ENCODE measurements at places on chromosomes 13 and 19.

GRCh38 chr13:46286972-46287371 is 75.2 kb downstream of the LRRC63 start:
- DNase-seq, result no peak

DNA sequence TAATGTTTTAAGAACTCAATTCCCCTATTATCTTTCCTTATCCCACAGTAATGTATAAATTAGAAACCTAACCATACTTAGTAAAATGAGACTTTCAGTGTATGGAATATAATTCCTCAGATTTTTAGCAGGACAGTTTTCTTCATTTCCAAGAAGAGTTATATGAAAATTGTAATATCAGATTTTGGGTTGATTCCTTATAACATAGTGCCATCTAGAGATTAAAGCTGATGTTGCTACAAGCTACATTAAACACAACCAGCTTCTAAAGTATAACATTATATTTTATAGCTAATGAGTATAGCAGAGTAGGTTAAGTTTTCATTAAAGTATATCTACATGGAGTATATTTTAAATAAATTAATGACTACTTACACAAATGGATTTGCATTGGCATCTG is 99.7 kb upstream of the MIR17HG start:
- DNase-seq, result no peak

DNA sequence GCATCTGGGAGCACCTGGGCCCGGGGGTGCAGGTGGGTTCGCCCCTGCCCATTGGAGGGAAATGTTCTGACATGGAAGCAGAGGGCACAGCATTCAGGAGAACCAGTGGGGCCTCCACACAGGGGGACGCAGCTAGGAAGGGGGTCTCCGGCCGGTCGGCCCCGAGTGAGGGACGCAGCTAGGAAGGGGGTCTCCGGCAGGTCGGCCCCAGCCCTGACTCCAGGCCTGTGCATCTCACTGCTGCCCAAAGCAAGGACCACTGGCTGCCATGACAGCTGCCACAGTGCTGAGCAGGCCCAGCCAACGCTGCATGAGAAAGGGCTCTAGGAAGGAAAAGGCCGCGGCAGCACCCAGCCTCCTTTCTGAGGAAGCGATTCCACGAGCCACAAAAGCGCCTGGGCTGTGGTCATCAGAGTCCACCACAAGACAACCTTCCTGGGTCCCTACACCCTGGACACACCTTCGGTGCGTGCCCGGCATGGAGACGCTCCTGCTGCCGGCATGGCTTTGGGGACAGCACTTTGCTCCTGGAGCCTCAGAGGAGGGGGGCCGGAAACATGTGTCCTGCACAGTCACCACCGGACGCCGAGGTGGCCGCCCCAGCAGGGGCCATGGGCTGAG is 9.7 kb downstream of the RASA3 start:
- DNase-seq, result no peak

GRCh38 chr13:51425410-51426042 is 27.3 kb downstream of the INTS6 start:
- no peak for DNase-seq

DNA sequence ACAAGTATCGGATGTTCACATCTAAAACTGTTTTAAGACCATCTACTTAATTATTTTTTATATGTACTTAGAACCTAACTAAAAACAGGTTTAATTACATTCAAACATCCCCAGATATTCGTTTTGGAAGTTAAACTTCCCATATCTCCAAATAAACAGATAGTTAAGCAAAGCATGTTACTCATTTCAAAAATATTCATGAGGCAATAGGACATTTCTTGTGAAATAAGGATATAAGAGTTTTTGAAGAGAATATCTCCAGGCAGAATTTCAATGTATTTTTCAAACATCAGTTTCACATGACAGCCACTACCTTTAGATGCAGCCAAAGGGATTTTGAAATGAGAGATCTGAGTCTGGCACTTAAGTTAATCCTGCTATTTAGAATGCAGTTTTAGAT is 697.5 kb downstream of the SLITRK1 start:
- DNase-seq, result no peak

DNA sequence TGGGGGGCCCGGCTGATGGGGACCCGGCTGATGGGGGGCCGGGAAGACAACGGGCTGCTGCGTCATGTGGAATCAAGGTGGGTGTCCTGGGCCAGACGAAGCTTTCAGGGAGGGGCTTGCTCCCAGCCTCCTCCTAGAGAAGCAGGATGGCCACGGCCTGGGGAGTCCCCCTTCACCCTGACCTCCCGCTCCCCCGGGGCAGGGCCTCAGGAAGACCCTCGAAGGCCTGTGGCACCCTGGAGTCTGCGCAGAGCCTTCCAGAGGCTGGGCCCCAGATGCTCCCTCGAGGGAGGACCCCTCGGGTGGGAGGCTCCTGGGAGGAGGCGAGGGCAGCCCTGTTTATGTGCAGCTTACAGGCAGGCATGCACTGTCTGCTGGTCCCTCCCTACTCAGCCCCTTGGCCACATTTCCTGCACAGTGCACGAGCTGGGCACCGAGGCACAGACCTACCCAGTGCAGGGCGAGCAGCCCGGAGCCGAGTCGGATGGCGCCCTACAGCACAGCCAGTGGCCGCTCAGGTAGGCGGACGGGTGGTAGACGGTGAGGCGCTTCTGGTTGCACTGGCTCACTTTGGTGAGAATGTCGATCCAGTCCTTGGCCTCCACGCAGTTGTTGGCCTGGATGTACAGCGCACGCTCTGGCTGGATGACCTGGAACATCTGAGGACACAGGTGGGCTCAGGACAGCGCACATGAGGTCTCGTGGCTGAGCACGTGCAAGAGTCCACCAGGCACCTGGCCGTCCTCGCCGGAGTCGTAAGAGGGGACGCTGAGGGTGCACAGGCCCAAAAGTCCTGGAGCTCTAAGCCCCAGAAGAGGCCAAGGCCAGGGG is 22.4 kb upstream of the C13orf46 start:
- DNase-seq, result no peak

DNA sequence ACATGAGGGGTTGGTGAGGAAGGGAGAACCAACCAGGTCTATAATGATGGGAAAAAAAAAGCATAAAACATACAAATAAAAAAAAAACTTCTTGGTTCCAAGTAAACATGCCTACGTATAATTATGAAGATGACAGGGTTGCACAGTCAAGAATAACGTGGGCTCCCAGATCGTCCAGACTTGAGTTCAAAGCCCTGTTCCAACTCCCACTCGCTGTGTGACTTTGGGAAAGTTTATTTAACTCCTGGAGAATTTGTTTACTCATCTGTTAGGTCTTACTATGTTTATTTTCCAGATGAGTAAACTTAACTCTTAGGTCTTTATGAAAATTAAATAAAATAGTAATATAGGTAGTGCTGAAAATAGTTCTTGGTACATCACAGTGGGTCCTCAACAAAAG is 13.8 kb downstream of the STARD13 start:
- DNase-seq, result no peak

DNA sequence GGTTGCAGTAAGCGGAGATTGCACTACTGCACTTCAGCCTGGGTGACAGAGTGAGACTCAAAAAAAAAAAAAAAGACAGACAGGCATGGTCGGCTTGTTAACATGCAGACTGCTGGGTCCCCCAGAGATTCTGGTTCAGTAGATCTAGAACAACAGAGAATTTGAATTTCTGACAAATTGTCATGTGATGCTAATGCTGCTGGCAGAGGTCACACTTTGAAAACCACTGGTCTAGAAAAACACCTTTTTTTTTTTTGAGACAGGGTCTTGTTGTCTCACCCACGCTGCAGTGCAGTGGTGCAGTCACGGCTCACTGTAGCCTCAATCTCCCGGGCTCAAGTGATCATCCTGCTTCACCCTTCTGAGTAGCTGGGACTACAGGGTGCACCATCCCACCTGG is 7.7 kb upstream of the LRFN3 start:
- DNase-seq, result peak; percentile 53

GRCh38 chr13:49307365-49307764 is 59.6 kb downstream of the CDADC1 start:
- DNase-seq, result no peak

DNA sequence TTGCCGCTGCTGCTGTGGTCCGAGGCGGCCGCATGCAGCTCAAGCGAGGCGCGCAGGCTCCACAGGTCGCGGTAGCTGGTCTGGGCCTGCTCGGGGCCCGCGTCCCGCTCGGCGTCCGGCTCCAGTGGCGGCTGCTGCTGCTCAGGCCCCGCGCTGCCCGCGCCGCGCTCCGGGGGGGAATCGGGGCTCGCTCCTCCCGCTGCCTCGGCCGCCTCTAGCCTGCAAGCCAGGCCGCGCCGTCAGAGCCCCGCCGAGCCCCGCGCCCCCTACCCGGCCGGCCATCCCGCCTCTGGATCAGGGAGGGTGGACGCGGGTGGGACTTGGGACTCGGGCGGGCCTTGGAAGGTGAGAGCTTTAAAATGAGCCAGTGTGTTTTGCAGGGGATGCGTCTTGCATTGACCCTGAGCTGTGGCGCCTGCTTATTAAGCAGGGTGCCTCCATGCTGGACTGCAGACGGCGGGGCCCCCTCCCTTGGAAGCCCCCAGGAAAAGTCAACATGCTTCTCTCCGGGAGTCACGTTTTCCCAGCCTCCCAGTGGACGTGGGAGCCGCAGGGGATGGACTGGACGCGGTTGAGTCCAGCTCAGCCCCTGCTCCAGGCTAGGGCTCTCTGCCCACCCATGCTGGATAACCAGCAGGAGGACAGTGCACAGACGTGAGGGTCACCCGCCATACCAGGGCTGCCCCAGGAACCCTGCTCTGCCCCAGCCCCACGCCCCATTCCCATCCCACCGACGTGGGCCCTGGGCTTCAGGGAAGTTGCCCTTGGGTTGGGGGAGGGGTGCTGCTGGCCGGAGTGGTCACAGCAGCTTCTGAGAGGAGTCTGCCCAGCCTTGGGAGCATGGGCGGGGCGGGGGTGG is 7.7 kb downstream of the CBARP start:
- no peak for DNase-seq

DNA sequence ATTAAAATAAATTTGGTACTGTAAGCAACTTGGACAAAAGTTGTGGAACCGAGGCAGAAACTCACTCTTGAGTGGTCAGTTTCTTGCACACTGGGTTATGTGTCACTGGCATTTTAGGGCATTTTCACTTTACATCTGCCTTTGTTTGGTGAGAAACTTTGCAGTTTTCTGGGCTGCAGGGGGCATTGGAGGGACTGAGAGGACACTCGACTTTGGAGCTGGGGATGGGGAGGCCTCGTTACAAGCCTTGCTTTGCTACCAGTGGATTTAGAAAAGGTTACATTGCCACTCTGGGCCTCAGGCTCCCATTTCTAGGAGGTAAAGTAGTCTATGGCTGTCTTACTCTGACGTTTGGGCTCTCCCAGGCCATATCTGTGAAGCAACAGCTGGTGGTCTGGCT is 41.9 kb upstream of the ZNF536 start:
- DNase-seq, result no peak

GRCh38 chr13:49643035-49643646 is 14.8 kb downstream of the ARL11 start:
- no peak for DNase-seq

DNA sequence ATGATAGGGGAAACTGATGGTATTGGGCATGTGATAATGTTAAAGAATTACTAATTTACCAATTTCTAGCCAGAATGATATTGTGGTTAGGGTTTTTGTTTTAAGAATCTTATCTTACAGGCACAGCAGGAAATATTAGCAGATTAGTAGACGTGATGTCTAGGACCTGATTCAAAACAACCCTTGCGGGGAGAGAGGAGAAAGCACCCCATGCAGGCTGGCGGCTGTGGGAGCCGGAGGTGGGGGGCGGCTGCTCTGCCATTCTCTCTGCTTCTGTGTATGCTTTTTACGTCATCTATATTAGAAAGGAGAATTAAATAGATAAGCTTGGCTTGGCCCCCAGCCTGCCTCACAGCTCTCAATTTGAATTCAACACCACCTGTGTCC is 41.5 kb downstream of the MLLT1 start:
- no peak for DNase-seq

- DNase-seq, result no peak
Measured at GRCh38 chr13:36130552-36131221, 495 bp downstream of the DCLK1 start.

DNA sequence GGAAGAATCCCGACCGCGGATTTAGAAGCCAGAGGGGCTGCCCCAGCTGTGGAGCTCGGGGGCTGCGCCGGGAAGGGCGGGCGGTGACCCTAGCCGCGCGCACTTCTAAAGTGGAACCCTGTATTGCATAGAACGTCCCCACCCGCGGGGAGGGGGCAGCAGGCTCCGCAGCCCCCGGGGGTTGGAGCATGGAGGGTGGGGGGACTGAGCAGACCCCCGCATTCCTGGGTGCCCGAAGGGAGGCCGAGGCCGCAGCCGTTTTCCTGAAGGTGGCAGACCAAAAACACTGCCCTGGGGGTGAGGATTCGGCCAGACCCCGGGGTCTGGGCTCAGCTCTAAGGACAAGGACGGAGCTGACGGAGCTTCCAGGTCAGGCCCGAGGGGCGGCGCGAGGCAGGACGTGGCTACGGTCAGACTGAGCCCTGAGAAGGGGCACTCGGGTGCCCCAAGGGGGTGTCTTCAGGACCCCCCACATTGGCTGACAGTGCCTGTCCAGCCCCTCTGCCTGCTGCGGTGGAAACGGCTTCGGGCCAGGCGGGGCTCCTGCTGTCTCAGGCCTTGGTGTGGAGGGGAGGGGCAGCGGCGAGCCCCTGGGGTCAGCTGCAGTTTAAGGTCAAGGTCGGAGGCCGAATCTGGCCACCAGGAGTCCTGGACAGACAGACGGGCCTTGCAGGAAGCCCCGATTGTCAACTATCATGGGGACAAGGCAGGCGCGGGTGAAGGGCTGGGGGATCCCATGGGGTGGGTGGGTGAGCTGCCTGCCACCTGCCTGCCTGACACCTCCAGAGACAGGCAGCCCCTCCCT is 12.6 kb downstream of the MKNK2 start:
- no peak for DNase-seq

DNA sequence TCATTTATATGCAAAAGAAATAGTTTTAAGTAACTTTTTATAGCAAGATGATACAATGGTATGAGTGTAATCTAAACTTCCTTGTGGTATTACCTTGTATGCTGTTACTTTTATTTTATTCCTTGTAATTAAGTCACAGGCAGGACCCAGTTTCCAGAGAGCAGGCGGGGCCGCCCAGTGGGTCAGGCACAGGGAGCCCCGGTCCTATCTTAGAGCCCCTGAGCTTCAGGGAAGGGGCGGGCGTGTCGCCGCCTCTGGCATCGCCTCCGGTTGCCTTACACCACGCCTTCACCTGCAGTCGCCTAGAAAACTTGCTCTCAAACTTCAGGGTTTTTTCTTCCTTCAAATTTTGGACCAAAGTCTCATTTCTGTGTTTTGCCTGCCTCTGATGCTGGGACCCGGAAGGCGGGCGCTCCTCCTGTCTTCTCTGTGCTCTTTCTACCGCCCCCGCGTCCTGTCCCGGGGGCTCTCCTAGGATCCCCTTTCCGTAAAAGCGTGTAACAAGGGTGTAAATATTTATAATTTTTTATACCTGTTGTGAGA is 10.2 kb downstream of the PLPPR3 start:
- no peak for DNase-seq

GRCh38 chr13:21852043-21852442 is 181.2 kb downstream of the FGF9 start:
- no peak for DNase-seq

DNA sequence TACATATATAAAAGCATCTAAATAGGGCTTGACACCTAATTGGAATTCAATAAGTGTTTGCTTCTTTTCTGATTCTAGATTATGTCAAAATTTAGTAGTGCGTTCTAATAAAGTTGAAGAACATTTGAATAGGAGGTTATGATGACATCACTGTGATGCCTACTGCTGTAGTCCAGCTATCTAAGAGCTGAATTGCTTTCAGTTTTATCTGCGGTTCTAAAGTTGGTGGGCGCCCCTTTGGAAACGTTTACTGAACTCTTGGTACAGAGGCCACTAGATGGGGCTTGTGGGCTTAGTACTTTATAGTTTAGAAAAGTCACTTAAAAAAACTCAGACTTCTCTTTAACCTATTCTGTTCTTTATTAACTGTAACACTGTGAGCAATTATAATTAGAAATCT is 776.9 kb downstream of the GPC5 start:
- DNase-seq, result no peak
